GOT3 (cell line): ENCODE measurements at places on chromosomes 7 and 10.

- DNase-seq = no peak
Measured at GRCh38 chr7:111103678-111104274, 12.8 kb downstream of the LRRN3 start.

GRCh38 chr7:56175771-56176170 lies 59.6 kb upstream of the NUPR2 start:
- DNase-seq = no peak

DNA sequence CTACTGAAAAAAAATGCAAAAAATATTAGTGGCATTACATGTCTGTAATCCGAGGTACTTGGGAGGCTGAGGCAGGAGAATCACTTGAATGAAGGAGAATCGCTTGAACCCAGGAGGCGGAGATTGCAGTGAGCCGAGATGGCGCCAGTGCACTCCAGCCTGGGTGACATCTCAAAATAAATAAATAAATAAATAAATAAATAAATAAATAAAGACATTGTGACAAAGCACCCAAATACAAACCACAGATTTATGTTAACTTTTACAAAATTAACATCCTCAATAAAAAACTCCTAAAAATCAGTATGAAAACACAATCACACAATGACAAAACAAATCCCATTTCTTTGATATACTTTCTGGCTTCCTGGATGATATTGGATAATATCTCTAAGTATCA lies 808.3 kb downstream of the REEP3 start:
- DNase-seq = no peak

- DNase-seq = no peak
Measured at GRCh38 chr10:36200577-36200976, 558.5 kb upstream of the FZD8 start.

- no peak for DNase-seq
Measured at GRCh38 chr10:125071008-125071407, 89.4 kb downstream of the CTBP2 start.

GRCh38 chr7:111741811-111742240 lies 179.5 kb upstream of the IMMP2L start:
- no peak for DNase-seq

- no peak for DNase-seq
Measured at GRCh38 chr7:22470981-22471380, 29.0 kb downstream of the STEAP1B start.

- no peak for DNase-seq
Measured at GRCh38 chr10:21010615-21011014, 113.5 kb upstream of the NEBL start.

- no peak for DNase-seq
Measured at GRCh38 chr10:690372-691161, 1.1 kb upstream of the DIP2C start.

- DNase-seq = no peak
Measured at GRCh38 chr7:120805636-120806388, 52.1 kb downstream of the TSPAN12 start.

GRCh38 chr10:80870282-80870681 lies 332.6 kb downstream of the SH2D4B start:
- no peak for DNase-seq
